ENCODE measurements at places on chromosomes 12 and 14.
A peak's percentile ranks its signal among the peaks of the same experiment; 100 is the strongest.

- DNase-seq: no peak
Observed at GRCh38 chr12:109033239-109034196, 12.7 kb upstream of the SVOP start.

- no peak for DNase-seq
Observed at GRCh38 chr12:75438059-75438754, 42.3 kb upstream of the GLIPR1 start.

GRCh38 chr12:75103822-75104221, 105.8 kb downstream of the KCNC2 start:
- no peak for DNase-seq

DNA sequence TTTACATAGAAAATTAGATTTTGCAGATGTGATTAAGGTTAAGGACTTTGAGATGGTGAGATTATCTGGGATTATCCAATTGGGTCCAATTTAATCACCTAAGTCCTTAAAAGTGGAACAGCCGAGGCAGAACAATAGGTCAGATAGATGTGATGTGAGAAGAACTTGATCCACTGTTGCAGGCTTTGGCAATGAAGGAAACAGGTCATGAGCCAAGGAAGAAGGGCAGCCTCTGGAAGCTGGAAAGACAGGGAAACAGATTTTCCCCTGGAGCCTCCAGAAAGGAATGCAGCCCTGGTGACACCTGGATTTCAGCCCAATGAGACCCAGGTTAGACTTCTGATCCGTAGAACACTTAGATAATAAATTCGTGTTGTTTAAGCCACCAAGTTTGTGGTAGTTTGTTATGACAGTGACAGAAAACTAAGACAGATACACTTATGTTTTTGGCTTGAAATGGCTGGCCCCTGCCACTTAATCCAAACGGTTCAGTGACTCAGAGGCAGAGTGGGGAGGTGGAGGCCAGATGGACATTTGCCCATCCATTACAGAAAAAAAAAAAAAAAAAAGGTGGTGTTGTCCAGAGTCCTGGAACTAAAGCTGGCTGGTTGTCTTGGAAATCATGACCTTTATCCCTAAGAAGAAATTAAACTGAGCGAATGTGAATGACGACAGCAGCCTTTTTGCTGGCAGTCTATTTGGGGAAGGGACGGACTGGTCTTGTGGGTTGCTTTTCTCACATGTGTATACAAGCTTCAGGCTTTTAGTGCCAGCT, 181.9 kb upstream of the NRXN3 start:
- no peak for DNase-seq

DNA sequence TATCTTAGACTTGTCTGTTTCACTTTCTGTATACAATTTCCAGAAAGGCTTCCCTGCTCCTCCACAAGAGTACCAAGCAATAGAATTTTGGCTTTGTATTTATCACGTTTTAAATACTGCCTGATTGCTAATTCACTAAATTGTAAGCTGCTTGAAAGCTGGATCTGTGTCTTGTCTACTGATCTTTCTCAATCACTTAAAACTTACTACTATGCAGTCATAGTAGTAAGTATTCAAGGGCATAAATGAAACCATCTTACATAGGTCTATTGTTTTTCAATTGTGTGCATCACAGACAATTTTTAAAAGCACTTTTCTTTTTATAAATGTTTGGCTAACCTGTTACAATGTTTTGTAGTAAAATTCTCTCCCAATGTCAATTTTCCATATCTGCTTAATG, 1.2 kb upstream of the GLIPR1L2 start:
- DNase-seq: no peak

- no peak for DNase-seq
Observed at GRCh38 chr12:108196319-108196718, 67.2 kb downstream of the WSCD2 start.

DNA sequence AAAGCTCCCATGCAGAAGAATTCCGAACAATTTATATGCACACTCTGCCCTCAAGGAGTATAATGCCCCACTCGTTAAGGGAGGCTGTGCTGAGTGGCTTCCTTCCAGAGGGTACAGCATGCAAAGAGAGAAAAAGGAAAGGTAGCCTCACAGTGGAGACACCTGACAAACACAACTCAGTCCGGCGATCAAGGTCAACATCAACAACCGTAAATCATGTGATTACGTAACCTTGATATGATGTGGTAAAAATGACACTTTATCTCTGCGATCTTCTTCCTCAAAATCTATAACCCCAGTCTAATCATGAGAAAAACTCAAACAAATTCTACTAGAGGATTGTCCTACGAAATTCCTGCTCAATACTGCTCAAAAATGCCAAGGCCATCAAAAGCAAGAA, 400.5 kb upstream of the CCDC196 start:
- no peak for DNase-seq

DNA sequence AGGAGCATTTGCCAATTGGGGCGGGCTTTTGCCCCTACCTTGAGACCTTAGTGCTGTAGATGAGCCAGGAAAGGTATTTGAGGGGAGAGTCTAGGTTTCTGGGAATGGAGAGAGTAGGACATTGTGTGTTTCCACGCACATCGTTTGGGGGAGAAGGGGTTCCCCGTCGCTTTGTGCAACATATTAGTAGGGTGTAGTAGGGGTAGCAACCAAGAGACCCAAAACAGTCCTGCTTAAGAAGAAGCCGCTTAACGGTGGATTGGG, 694 bp upstream of the PTGES3 start:
- no peak for DNase-seq

- DNase-seq: no peak
Observed at GRCh38 chr14:53247596-53248370, 94.7 kb upstream of the DDHD1 start.

DNA sequence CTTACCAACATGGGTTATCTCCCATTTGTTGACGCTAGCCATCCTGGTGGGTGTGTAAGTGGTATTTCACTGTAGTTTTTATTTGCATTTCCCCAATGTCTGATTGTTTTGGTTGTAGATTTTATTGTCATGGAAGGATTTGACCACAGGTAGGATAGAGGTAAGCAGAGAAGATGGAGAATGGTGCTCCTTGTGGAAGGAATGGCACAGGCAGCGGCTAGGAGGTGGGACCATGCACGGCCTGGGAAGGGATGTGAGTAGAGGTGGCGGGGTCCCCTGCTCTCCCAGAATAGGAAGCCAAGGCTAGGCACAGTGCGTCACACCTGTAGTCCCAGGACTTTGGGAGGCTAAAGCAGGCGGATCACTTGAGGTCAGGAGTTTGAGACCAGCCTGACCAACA, 41.4 kb downstream of the PHETA1 start:
- no peak for DNase-seq

DNA sequence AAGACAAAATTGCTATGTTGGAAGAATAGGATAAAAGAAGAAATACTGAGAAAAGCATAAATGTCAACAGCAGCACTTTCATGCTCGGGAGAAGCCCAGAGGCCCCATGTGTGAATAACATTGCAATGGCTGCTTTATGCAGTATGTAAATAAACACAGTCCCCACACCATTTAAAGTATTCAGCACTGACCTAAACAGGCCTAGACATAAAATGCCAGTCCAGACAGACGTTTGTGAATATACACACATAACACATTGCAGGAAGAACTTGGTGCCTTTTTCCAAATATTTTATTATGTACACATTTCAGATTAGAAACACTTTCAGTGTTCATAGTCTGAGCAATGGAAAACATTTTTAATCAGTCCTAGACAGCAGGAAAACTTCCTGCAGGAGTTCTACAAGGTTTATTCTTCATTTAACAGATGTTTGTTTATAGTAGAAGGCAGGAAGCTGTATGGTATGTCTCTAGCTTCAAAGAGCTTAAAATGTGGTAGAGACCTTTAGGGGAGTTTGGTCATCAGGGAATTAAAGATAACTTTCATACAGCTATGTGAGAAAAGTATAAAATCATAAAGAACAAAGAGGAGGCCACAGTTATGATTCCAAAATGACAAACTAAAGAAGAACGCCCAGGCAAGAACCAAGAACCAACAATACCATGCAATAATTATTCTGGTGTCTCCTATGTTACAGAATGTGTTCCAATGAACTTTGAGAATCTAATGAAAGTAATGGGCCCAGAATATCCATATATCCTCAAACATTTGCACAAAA, 30.6 kb upstream of the SLC38A2 start:
- DNase-seq: no peak

GRCh38 chr12:112762753-112763152, 28.8 kb upstream of the RPH3A start:
- no peak for DNase-seq

- no peak for DNase-seq
Observed at GRCh38 chr14:73977896-73978295, 27.8 kb downstream of the COQ6 start.

- DNase-seq: no peak
Observed at GRCh38 chr12:78441737-78442453, 422.7 kb upstream of the SYT1 start.

GRCh38 chr12:122189626-122190475, 6.9 kb downstream of the LRRC43 start:
- DNase-seq: no peak

DNA sequence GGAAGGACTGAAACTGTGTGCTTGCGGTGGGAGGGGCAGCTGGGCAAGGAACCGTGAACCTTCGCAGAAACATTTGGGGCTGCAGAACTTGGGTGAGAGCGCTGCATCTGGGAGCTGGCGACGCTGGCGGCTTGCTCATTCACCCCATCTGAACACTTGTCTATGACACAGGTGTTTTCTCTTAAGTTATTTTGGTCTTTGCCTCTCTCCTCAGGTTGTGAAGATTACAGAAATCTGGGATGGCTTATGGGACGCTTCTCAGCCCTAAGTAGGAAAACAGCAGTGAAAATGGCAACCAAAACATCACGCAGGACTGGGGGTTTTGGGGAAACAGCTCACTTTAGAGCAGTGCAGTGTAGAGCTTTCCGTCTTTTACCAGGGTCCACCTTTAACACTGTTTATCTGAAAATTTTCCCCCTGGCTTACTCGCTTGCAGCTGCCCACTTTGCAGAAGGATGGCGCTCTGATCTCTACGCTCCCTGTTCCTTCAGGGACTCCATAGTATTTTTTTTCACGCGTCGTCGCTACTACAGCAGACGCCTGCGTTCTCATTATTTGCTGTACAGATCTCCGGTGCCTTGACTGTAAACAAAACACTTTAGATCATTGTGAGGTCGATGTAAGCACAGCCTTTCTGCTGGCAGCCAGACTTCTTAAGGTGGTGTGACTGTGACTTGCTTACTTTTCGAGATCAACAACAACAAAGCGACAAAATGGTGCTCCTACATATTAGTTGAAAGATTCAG, 2.7 kb upstream of the CDKN1B start:
- DNase-seq: peak; percentile 36

DNA sequence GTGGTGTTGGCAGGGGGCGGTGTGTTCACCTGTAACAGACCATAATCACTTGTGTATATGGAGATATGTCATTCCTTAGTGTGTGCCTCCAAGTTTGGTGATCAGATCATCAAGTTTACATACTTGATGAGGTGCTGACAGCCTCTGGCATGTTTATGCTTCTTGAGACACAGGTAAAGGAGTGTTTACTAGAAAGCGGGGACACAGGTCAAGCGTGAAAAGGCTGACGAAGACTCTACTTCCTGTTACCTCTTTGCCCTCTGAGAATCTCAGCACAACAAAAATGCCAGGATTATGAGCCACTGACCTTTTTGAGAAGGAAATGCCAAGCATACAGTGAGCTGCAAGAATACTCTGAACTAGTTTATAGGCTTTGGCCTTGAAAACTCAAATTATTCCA, 29.6 kb downstream of the PRDM4 start:
- DNase-seq: no peak

DNA sequence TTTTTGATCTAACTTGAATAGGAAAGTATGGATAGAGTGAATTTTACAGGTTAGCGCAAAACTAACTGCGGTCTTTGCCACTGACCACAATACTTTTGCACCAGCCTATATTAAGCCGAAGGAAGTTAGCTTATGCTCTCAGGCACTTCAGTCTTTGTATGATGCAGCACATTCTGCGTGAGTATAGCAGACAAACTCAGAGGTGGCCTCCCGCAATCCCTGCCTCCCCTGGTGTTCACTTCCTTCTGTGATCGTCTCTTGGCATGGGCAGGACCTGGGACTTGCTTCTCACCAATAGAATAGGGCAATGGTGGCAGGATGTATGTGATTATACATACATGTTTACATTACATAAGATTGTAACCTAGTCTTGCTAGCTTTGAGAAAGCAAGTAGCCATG, 10.3 kb upstream of the SLC6A13 start:
- DNase-seq: no peak

DNA sequence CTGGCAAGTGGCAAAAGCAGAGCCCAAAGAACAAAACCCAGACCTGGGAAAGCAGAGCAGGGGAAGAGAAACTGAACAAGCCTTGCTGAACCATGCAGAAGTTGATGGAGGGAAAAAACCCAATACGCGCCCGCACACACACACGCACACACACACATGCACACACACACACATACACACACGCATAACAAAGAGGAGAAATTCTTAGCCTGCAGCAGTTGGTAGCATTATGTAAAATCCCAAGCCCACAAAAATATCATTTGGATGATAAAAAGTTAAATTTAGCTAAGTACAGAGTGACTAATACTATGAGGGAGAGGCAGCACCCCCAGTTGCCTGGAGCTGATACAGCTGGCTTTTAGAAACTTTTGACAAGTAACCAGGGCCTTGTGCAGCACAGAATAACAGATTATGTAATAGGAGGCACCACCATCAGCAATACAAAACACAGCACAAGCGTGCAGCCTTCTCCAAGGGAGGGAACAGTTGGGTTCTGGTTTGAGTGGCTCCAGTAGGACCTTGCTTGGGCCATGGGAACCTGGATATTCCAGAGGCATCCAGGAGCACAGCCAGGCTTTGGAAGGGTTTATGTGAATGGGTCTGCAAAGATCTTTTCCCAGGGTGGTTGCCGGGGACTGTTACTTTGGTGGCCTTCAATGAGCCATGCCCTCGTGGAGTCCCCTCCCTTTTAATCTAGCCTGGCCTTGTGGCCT, 35.3 kb downstream of the PITPNM2 start:
- DNase-seq: no peak

GRCh38 chr14:85535321-85535720, 5.4 kb downstream of the FLRT2 start:
- DNase-seq: no peak

DNA sequence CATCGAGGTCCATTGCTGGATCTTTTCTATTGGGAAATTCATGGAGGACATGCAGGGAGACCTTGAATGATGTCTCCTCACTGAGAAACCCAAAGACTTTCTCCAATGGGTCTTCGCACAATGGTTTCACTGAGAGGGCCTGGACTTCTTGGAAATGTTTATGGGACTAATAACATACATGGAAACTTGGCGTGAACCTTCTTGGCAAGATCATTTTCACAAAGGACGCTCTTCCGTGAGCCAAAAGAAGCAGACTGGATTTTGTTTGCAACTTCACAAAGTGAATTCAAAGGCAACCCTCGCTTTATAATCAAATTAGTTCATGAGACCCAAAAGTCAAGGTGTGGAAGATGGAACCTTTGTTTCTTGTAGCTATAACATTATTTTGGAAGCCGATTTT, 154.4 kb downstream of the TMEM132C start:
- DNase-seq: no peak

- DNase-seq: no peak
Observed at GRCh38 chr12:106739318-106739717, 35.2 kb upstream of the RIC8B start.

- DNase-seq: no peak
Observed at GRCh38 chr14:65879248-65880009, 466.9 kb downstream of the FUT8 start.
